Activated B cell treated with CpG ODN at 0.5 μM for 24 hours (primary cell): ENCODE measurements at places on chromosomes 7 and 10.

DNA sequence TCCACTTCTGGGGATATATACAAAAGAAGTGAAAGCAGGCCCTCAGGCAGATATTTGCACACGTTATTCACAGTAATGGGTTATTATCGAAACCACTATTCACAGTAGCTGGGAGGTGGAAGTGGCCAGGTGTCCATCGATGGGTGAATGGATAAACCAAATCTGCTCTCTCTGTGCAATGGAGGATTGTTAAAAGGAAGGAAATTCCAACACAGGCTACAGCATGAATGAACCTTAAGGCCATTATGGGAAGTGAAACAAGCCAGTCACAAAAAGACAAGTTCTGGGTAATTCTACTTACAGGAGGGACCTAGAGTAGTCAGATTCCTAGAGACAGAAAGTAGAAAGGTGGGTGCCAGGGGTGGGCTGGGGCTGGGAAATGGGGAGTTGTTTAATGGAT lies 48.5 kb upstream of the BHLHA15 start:
- DNase-seq = no peak

DNA sequence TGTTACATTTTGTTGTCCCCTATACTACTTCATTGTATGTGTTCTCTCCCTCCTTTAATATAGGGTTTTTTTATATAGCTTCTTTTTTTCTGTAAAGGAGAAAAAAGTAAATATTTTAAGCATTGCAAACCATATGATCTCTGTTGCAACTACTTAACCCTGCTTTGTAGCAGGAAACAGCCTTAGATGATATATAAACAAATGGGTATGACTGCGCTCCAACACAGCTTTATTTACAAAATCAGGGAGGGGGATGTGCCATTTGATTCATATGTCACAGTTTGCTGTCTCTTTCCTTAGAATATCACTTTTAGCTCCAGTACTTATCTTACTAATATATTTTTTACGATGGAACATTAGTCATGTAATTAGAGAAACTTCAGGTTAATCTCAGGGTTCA lies 155.2 kb upstream of the GNAI1 start:
- no peak for DNase-seq

DNA sequence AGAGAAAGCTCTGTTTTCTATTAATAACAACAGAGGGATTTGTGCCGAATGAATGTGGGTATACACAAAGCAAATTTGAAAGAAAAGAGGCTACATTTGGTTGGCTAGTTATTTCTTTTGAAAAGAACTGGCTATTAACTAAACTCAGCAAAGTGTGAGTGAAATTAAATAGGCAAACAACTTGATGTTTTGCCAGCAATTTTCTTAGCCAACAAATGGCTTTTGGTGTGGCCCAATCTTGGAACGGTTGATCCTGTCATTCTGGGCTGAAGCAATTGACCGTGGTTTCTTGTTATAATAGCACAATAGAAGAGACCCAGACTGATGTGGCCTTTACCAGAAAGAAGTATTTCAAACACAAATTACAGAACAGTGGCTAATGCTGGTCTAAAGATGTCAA lies 898.6 kb downstream of the KCNMA1 start:
- DNase-seq = no peak

- DNase-seq = no peak
Observed at GRCh38 chr10:131651674-131652437, 249.0 kb upstream of the PPP2R2D start.
